ENCODE measurements at places on chromosomes 5 and 9.
A peak's percentile ranks its signal among the peaks of the same experiment; 100 is the strongest.

DNA sequence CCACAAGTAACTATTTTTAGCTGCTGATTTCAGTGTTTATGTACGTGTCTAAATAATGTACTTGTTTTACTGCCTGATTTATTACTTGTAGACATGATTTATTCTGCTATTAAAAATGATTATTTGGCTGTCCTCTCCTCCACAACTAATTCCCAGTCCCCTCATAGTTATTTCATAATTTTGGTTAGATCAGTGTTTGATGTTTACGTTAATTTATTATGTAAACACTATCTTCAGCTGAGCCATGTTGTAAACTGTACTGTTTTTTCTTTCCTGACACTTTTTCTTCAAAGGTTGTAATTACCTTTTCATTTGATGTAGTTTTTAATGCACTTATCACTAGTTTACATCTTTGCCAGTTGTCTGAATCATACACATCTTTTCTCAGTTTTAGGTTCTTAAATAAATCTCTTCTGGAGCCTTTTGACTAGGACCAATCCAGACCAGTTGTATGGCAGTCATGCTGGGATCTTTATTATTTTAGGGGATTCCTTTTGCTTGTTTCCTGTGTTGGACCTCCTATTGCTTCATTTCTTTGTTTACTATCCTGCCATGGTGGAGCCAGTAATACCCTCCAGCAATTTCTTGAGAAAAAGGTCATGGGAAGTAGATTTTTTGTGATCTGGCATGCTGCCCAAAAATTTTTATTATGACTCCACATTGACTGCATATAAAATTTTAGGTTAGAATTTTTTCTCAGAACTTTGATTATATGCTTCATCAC is 16.1 kb downstream of the AP3S1 start:
- no peak for DNase-seq

- no peak for DNase-seq
Observed at GRCh38 chr5:9739135-9739534, 109.0 kb upstream of the TAS2R1 start.

DNA sequence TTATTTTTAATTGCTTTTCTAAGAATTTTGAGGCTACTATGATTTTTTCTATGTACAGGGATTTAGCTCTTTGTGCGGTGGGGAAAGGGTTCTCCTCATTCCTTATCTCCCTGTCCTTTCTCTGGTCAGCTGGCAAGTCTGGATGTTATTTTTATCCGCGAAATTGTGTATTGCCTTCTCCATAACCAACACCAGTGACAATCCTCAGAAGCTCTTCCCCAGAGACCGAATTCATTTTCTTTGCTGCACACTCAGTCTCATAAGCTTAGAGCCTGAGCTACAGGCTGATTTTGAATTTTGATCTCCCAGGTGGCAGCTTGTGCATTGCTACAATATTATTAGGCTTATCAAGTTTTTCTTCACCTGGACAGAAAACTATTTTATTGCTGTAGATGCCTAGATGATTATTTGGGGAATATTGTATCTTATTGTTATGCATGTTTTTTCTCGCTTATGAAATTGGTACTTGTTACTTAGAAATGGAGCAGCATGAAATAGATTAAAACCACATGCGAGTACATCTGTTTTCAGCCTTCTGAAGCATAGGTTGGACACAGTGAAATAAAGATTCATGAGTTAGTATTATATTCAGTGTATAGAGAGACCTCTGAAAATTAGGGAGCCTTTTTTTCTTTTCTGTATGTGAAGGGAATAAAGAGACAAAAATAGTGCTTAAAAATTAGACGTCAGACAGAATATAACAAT is 27.3 kb downstream of the CPEB4 start:
- no peak for DNase-seq

- no peak for DNase-seq
Observed at GRCh38 chr9:113705306-113705927, 170.7 kb upstream of the ZNF618 start.

DNA sequence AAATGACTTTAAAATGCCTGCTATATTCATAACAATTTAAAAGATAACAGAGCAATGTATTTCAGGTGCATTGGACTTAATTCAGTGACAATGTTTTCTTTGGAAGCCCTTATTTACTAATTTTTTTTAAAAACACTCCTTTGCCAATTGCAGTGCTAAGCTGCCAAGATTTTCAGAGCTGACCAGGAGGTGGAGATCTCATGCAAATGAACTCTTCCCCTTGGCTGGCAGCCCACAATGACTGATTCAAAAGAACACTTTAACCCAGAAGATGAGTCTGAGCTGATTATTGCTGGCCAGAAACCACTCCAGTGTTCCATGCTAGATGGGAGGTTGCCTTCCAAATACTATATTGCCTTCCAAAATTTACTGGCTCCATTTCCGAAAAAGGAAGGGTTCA is 128.3 kb upstream of the CCNH start:
- no peak for DNase-seq

- no peak for DNase-seq
Observed at GRCh38 chr9:119810645-119811429, 441.6 kb upstream of the BRINP1 start.

- DNase-seq, result no peak
Observed at GRCh38 chr5:103262422-103262871, 3.9 kb downstream of the MACIR start.

- no peak for DNase-seq
Observed at GRCh38 chr5:144142139-144142823, 28.2 kb downstream of the YIPF5 start.

DNA sequence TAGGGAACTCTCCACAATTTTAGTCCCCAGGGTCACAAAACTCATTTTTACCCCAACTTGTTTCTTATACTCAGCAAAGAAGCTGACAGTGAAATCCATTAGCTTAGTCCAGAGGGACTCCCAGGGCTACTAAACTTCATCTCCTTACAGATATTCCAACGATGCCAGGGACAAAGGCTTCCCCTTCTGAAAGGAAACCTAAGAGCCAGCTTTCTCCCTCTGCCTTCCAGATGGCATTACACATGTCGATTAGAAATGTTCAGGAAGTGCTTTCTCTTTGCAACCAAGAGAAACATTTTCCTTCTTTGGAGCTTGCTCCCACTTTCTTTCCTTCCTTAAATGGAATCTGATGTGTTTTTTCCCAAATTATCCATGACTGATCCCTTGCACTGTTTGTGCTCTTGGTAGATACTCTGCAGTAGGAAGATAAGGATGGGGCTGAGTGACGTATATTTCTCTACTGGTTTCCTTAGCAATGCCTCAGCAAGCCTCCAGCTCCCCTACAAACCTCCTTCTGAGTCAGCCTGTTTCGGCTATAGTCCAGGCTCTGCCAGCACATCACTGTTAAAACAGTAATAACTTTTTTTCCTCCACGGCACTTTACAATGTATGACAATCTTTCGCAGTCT is 43.0 kb upstream of the HTR4 start:
- DNase-seq, result no peak

DNA sequence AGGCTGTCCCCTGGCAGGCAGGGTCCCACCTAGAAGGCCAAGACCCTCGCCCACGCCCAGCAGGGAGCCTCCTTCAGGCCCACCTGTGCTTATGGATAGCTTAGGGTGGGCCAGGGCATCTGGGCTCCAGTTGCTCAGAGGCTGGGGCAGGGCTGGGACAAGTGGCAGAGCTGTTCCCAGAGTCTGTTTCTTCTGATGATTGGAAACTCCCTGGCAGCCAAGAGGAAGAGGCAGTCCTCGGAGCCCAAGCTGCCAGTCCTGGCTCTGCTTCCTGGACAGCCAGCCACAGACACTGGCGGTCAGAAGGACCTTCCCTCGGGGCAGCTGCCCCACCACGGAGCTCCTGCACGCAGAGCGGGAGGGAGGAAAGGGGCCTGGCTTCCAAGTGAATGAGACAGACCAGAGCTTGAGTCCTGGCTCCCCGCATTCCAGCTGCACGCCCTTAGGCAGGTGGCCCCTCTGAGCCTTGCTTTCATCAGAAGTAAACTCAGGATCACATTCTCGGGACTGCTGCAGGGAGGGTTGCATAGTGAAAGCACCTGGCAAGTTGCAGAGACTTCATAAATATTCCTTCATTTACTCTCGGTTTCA is 37.9 kb upstream of the GABRP start:
- DNase-seq, result peak; percentile 34
